Stimulated activated CD8-positive, alpha-beta memory T cell treated with anti-CD3 and anti-CD28 coated beads, Interleukin-4, amount 100 ng/mL, for 4 hours (primary cell): ENCODE measurements at places on chromosomes 1 and 21.

- no peak for DNase-seq
Measured at GRCh38 chr1:234372011-234372757, 1.1 kb upstream of the COA6 start.

DNA sequence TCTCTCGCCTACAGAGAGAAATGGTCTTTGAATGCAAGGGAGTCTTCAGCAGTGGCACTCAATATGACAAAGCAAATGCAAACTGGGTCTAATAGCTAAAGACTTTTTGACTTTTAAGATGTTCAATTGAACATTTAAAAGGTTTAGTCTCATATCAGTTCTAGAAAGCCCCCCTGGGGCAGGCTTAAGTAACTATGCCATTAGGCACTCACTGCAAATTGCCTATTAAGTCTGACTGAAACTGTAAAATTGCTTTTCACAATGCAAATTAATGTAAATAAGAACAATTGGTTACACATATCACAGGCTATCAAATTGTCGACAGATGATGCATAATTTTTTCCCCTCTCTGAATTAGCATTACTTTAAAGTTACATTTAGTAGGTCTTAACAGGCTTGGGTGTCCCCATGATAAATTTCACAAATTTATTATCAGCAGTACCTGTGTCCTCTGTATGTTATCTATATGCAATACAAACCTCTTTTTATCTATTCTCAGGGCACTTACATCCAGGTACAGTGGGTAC lies 329.1 kb downstream of the LRRIQ3 start:
- DNase-seq, result no peak

DNA sequence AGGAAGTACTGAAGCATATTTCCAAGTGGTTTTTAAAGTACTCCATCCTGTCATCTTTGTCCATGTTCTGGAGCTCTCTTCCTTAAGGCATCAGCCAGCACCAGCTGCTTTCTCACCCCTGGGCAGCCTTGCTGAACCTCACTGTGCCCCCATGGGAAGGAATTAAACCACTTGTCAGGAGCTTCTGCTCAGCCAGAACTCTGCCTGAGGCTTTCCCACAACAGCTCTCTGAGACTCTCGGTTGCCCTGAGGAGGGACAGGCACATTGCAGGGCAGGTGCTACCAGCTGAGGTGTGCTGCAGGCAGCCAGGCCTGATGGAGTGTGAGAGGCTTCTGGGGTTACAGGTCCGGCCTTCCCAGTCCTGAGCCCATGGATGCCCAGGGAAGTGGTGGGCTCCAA lies 30.9 kb downstream of the FAM163A start:
- DNase-seq, result no peak

DNA sequence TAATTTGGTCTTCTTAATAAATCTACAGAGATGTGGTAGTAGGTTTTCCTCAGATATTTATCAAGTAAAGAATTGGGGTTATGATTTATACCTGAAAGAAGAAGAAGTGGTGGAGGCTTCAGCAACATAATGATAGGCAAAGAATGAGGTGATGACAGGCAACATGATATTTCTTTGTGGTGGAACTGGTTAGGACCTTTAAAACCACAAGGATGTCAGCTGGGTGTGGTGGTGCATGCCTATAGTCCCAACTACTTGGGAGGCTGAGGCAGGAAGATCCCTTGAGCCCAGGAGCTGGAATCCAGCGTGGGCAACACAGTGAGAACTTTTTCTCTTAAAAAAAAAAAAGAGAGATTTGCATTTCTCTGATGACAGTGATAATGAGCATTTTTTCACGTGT lies 34.1 kb upstream of the COL11A1 start:
- no peak for DNase-seq

- DNase-seq, result no peak
Measured at GRCh38 chr1:231376875-231377549, 38.9 kb downstream of the SPRTN start.

DNA sequence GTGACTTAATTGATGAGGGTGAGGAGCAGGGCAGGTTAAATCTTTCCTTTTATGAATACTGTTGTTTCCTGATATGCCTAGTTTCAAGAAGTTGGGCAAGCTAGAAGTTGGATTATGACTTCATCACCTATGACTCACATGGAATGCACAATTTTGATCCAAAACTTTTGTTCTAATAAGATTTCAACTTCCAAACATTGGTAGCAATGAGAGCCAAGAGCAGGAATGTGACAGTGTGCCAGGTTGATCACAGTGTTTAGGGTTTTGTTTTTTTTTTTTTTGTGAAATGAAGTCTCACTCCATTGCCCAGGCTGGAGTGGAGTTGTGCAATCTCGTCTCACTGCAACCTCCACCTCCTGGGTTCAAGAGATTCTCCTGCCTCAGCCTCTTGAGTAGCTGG lies 349.4 kb downstream of the DUSP10 start:
- no peak for DNase-seq

DNA sequence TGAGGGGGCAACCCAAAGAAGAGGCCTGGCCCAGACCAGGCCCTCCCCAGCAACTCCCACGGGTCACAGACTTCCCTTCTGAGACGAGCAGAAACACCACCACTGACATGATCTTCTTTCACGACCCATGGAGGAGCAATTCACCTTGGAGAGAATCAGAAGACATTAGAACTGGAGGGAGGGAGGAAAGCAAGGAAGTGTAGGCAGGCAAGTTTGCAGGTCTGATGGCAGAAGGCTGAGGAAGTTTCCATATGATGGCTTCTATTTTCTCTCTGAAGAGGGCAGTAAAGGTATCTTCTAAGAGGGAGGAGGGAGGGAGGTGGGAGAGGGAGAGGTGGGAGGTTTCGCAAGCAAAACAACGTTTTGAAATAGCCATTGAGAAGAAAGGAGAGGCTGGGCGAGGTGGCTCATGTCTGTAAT lies 1.4 kb upstream of the UBXN10 start:
- no peak for DNase-seq

GRCh38 chr1:153540394-153541361 lies at the start of gene S100A5:
TSS of gene S100A5 (minus strand) at chr1:153540934. CDS start at chr1:153540191, 743 bp downstream.
- no peak for DNase-seq

- DNase-seq, result no peak
Measured at GRCh38 chr1:27179379-27179778, 24.5 kb upstream of the SLC9A1 start.

DNA sequence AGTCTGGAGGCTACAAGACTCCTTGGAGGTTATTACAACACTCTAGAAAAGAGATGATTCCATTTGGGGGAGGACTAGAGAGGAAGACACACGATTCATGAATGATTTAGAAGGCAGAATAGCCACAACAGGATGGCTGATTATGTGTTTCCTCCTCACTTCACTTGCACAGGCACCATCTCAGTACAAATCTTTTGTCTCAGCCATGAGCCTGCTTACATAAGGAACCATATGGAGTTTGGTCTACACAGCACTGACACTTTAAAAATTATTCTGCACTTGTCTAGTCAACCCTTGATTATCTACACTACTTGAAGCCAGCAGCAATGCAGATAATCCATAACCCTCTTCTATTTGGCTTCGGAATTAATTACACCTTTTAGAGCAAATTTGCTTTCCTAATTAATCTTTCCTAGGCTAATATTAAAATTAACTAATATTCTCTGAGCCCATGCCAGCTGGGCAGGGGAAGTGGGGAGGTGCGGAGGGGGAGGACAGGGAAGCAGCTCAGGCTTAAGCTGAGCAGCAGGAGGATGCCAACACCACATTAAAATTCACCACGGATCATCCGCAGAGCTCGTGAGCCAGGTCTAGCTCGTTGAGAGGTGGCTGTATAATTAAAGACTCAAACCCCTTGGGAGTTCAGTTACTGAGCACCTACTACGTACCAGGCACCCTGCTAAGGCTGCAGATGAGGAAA lies 3.2 kb upstream of the LEMD1 start:
- DNase-seq, result no peak

DNA sequence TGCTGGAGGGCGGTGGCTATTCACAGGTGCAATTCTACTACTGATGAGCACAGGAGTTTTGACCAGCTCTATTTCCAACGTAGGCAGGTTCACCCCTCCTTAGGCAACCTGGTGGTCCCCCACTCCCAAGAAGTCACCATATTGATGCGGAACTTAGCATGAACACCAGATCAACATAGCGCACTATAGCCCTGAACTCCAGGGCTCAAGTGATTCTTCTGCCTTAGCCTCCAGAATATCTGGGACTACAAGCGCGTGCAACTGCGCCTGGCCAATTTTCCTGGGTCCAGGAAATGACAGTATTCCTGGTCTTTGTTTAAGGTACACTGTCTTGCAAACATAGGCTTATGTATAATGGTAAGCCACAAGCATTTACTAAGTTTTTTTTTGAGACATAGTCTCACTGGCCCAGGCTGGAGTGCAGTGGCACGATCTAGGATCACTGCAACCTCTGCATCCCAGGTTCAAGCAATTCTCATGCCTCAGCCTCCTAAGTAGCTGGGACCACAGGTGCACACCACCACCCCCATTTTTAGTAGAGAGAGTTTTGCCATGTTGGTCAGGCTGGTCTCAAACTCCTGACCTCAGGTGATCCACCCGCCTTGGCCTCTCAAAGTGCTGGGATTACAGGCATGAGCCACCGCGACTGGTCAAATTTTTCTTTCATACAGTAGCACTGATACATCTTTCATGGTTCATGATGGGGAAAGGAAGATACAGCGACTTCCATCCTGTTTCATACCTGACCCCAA lies 12.6 kb downstream of the MCL1 start:
- DNase-seq, result no peak

DNA sequence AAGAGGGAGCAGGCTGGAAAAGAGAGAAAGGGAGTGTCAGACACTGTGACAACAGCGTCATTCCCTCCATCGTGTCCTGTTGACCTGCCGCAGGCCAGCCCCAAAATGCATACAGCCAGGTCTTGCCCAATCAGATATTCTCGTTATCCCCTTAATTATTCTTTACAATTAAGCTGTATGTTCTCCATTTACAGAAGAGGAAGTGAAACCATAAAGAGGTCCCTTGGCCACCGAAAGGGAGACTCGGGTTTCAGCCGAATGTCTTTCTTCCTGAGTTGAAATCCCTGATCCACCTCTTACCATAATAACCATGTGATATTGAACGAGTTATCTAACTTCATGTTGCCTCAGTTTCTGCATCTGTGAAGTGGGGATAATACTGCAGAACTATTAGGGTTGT lies 70.5 kb downstream of the IGSF21 start:
- no peak for DNase-seq

GRCh38 chr1:167060141-167061072 lies 29.8 kb downstream of the GPA33 start:
- DNase-seq, result no peak

GRCh38 chr1:54047384-54048305 lies 5.4 kb downstream of the TMEM59 start:
- DNase-seq, result no peak

DNA sequence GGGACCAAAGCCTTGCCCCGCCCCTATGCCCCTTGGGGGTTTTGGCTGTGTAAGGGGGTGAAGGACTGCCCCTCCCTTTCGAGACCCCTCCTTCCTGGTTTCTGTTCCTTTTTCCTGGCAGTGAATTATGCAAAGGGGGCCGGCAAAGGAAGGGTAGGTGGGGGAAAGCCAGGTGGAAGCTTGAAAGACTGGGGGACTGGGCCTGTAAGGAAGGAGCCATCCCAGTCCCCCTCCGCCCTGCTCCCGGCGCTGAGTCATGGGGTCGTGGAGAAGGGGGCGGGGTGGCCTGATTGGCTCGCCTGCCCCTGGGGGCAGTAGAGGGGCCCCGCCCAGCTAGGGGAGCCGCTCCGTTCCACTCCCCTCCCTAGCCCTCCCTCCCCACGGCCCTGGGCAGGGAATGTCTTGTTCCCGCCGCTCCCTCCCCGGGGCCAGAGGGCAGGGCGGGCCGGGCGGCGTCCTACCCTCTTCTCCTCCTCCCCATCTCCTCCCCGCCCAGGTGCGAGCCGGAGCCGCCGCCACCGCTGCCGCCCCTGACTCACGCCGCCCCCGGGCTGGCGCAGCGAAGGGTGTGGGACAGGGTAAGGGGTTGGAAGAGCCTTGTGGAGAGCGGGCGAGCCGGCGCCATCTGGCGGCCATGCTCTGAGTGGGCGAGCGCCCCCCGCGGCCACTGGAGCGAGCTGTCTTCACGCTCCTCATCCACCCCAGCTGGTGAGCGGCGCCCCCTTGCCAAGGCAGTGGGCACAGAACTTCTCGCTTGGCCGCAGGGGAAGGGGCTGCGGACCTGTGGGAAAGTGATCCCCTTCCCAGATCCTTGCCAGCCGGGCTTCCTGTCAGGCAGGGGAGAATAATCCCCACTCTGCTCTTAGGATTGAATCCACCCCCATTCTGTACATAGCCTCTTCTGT lies 14.7 kb downstream of the ZBTB7B start:
- peak; percentile 83 for DNase-seq

DNA sequence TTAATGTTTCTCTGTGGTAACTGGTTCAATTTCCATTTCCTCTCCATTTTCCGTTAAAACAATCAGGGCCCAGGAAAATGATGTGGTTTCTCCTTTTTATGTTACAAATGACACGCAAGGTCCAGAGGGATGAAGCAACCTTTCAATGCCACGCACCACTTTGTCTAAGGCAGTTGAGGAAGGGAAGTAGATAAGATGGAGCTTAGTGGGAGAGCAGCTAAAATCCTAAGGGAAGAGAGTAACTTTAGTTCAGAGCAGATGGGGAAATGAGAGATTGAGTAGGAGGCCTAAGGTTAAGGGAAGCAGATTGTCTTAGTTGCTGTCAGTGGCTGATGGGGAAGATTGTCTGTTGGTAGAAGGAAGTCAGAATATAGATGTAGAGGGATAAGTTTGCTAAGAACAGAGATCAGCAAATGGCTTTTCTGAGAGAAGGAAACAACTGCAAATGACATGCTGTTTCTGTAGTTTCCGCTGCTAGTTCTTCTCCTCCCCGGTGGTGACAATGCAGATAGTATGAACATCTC lies 660 bp downstream of the CD1C start:
- no peak for DNase-seq

DNA sequence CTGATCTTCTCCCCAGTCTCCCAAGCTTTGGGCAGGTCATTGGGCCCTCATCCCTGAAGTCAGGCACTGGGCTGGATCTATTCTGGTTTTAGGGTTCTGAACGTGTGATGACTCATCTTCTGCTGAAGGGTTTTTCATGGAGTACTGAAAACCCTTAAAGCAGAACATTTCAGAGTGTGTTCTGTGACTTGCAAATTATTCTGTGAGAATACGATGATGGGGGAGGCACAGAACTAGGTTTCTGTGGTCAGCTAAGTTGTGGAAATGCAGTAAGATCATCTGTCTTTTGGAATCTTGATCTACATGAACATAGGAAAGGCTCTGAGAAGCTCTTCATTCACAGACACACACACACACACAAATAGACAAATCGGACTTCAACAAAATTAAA lies 46.2 kb downstream of the NAV1 start:
- DNase-seq, result no peak

GRCh38 chr1:19752083-19752696 lies 47.5 kb downstream of the TMCO4 start:
- no peak for DNase-seq

GRCh38 chr1:9027307-9027706 lies 1.1 kb upstream of the SLC2A7 start:
- no peak for DNase-seq

DNA sequence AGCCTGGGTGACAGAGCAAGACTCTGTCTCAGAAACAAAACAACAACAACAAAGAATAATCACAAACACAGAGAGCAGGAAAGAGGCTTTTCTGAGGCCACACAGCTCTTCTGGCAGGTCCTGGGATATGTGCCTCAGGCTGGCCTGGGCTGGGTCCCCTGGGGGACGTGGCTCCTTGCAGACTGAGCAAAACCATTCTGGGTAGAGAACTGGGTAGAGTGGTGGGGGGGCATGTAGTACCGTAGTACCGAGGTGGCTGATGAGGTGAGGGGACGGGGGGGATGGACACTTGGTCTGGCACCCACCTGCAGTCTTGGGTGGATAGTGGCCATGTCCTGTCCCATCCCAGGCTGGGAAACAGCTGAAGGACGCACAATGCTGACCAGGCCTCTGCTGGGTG lies 6.0 kb downstream of the TMEM82 start:
- no peak for DNase-seq
